ENCODE measurements at places on chromosomes 4 and X.

GRCh38 chr4:17024425-17024824 is 126.0 kb upstream of the LDB2 start:
- DNase-seq = no peak

DNA sequence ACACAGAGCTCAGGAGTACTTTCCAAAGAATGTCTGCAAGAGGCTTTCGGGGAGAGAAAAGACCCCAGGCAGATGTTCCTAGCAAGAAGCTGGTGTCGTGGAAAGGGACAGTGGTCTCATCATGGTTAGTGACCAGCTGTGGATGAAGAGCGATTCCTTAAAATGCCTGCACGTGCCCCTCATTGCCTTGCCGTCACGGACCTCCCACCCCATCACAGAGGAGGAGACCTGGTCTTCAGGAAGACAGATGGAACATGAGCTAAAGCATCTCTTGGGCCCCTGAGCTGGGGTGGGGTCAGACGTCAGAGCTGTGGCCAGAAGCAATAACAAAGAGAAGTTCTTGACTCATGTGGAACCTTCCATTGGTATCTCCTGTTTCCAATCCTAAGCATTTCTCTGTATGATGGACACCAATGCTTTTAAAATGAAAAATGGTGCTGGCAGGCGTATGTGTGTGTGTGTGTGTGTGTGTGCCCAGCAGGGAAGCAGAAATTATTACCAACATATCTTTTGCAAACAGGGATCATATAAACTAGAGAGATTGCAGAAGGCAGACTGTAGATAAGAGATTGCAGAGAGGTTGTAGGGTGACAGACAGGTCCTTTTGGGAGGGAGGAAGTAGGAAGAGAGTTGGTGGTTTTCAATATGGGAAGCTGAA is 25.2 kb upstream of the ASMTL start:
- DNase-seq = no peak

- DNase-seq = no peak
Measured at GRCh38 chr4:89029591-89029990, 27.4 kb downstream of the FAM13A start.

GRCh38 chrX:39398963-39399261 is 597.7 kb downstream of the MID1IP1 start:
- DNase-seq = no peak

- no peak for DNase-seq
Measured at GRCh38 chr4:128825226-128825625, 15.7 kb downstream of the JADE1 start.

GRCh38 chr4:88857588-88857987 is 160.0 kb upstream of the NAP1L5 start:
- DNase-seq = no peak

GRCh38 chr4:10623862-10624261 is 60.7 kb downstream of the CLNK start:
- no peak for DNase-seq
